CD4-positive, alpha-beta T cell (primary cell): ENCODE measurements at places on chromosomes 3 and 15.

GRCh38 chr15:31328428-31328968 lies 1.9 kb downstream of the KLF13 start:
- no peaks in the 10 kb centered on the region for H3K27me3 ChIP-seq
- peak overlapping the region; percentile 84 for H3K4me3 ChIP-seq
- peak overlapping the region; percentile 82 for H3K27ac ChIP-seq
- H3K36me3 ChIP-seq = peaks cover 13% of the 10 kb centered on the region
- H3K4me1 ChIP-seq = peaks cover 65% of the 10 kb centered on the region

DNA sequence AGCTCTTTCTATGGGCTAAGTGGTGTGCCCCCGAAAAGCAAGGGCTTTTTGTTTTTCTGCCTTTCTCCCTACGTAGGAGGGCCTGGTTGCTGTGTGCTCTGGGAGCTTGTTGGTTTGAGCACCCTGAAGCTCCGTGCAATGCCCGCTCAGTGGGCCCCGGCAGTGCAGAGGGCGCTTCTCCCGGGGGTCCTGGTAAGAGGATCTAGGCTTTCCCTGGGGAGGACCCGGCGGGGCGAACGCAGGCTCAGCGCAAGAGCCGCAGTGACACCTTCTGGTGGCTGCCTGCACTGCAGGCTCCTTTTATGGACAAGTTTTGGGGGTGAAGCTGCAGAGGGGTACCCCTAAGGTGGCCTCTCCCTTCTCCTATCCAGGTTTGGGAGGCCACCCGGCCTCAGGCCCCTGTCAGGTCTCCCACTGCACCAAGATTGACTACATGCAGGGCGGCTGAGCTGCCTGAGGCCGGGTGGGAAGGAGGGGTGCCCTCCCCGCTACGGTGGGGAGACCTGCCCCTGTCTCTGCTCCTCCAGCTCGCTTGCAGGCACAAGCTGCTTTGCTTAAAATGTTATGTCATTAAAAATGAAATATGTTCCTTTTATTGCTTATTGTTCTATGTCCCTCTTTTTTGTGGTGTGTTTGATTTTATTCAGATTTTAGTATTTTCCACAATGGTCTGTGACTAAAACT lies 387.9 kb downstream of the GABRG3 start:
- DNase-seq = no peak
- no peak overlapping the region for H3K27ac ChIP-seq
- H3K36me3 ChIP-seq = no peaks in the 10 kb centered on the region
- no peaks in the 10 kb centered on the region for H3K4me1 ChIP-seq
- no peaks in the 10 kb centered on the region for H3K27me3 ChIP-seq

GRCh38 chr3:37308247-37308646 lies 133.9 kb upstream of the LRRFIP2 start:
- H3K4me1 ChIP-seq = no peaks in the 10 kb centered on the region
- DNase-seq = peak; percentile 35
- H3K4me3 ChIP-seq = no peak overlapping the region
- no peak overlapping the region for H3K27ac ChIP-seq

DNA sequence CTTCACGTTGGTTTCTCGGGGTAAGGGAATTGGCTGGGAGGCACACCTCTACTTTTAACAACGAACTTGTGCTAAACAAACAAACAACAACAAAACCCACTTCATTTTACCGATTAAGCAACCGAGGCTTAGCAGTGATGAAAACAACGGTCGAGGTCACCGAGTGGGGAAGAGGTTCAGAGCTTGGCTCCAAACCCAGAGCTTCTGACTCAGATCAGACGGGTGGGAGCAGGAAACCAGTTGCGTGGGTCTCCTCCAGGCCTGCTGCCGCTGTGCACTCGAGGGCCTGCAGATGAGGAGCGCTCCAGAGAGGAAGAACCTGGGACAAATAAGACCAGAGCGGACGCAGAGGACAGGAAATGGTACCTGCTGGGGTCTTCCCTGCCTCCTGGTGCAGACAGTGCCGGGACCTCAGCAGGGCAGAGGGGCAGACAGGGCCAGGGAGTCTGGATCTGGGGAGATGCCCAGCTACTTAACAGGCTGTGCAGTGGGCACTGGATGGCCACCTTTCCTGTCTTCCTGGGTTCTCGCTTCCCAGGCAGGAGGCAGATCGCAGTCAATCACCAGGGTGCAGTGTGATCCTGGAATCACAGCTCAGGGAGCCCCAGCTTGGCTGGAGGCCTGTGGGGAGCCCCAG lies 99.0 kb upstream of the MEF2A start:
- no peak overlapping the region for H3K27ac ChIP-seq
- no peak for DNase-seq
- H3K4me3 ChIP-seq = no peak overlapping the region

DNA sequence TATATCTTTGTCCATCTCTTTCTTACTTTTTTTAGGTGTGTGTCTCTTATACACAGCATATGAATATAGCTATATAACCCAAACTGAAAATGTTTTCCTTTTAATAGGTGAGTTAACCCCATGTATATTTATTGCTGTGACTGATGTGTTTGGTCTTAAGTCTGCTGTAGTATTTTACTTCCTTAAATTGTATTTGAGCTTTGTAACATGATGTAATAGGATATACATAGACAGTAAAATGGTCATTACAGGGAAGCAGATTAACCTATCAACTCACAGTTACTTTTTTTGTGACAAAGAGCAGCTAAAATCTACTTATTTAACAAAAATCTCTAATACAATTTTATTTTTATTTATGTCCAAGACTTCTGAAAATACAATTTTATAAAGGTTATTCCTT lies 51.8 kb upstream of the CDAN1 start:
- no peaks in the 10 kb centered on the region for H3K27me3 ChIP-seq
- peaks cover 6% of the 10 kb centered on the region for H3K36me3 ChIP-seq

GRCh38 chr3:36065321-36065720 lies 315.0 kb upstream of the STAC start:
- H3K4me3 ChIP-seq = no peak overlapping the region
- H3K36me3 ChIP-seq = no peaks in the 10 kb centered on the region
- no peaks in the 10 kb centered on the region for H3K27me3 ChIP-seq
- no peak for DNase-seq

- no peaks in the 10 kb centered on the region for H3K27me3 ChIP-seq
- no peaks in the 10 kb centered on the region for H3K4me1 ChIP-seq
Observed at GRCh38 chr15:29942143-29942542, 119.9 kb upstream of the TJP1 start.

GRCh38 chr3:144109944-144110343 lies 138.3 kb downstream of the DIPK2A start:
- no peaks in the 10 kb centered on the region for H3K36me3 ChIP-seq
- H3K4me3 ChIP-seq = no peak overlapping the region
- no peak overlapping the region for H3K27ac ChIP-seq

GRCh38 chr3:187196573-187197334 lies 532 bp upstream of the RTP1 start:
- DNase-seq = no peak
- no peaks in the 10 kb centered on the region for H3K4me1 ChIP-seq
- no peak overlapping the region for H3K27ac ChIP-seq
- H3K4me3 ChIP-seq = no peak overlapping the region
- peaks cover 4% of the 10 kb centered on the region for H3K27me3 ChIP-seq

GRCh38 chr3:175057401-175057800 lies 198.3 kb downstream of the NAALADL2 start:
- H3K4me3 ChIP-seq = no peak overlapping the region
- no peak for DNase-seq
- H3K36me3 ChIP-seq = no peaks in the 10 kb centered on the region
- H3K4me1 ChIP-seq = no peaks in the 10 kb centered on the region
- no peaks in the 10 kb centered on the region for H3K27me3 ChIP-seq

DNA sequence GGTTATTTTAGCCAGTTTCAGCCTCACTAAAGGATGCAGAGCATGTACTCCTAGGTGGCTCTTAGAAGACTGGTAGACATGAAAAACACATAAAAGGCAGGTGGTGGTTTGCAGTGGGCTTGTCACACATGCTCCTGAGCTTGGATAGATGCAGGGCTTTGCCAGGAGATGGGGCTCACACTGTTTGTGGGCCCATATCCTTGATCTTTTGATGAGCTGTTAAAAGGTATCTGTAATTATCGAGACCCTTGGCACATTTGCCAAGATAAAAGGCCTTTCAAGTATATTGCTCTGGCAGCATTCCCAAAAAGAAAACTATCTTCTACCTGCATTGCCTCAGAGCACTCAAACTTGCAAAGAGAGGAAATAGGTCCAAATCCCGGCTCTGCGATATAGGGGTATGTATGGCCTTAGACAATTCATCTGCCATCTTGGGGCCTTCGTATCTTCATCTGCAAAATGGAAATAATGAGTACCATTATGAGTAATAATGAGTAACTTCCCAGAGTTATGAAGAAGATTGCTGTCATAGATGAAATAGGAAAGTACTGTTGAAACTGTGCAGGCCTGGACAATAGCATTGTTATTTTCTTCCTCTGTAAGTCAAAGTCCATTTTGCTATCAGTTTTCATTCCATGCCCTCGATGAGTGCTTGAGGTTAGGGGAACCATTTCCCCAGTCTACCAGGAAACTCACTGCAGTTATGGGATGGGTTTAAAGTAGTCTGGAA lies 172.7 kb downstream of the SYNPR start:
- DNase-seq = no peak
- H3K27me3 ChIP-seq = no peaks in the 10 kb centered on the region
- H3K4me1 ChIP-seq = no peaks in the 10 kb centered on the region
- no peak overlapping the region for H3K4me3 ChIP-seq

DNA sequence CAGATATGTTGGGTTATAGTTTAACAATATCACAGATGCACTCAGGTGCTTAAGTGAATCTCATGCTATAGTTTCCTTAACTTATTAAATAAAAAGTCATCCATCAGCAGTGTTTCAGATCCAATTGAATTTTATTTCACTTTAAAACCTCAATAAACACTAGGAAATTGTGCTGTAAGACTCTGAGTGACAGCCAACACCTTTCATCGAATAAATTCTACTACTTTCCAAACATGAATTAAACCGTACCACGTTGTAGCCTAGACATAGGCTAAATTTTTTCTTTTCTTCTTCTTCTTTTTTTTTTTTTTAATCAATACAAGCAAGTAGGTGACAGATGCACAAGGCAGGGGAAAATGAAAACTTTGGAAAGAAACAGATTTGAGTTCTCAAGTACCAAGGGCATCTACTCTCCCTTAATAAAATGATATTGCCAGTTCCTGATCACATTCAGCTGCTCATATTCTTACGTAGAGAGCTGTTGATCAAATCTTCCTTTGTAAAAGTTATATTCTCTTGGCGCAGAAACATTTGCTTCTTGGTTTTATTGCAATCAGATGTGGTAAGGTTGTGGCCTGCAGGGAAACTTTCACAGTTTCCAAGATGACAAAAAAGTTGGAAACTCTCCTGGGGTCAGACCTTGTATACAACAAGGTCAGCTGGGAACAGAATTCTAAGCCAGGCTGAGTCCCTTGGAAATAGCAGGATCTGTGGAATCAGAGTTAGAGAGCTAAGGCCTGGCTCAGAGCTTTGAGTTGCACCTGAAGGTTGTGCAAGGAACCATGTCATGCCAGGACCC lies 147.7 kb downstream of the CD47 start:
- no peak for DNase-seq
- H3K27ac ChIP-seq = no peak overlapping the region
- H3K4me3 ChIP-seq = no peak overlapping the region

DNA sequence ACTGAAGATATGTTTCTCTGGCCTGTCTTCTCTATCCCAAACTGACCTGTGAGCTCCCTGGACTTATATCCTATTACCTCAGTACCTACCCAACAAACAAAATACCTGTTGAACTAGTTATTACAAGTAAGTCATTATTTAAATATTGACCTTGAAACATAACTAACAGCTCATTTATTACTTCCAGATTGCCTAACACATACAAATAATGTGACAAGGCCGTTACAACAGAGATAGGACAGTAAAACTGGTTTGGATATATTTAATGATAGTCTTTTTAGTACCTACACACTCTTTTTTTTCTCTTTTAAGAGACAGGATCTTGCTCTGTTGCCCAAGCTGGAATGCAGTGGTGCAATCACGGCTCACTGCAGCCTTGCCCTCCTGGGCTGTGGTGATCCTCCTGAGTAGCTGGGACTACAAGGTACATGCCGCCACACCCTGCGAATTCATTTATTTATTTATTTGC lies 145.0 kb downstream of the ADAM10 start:
- no peaks in the 10 kb centered on the region for H3K4me1 ChIP-seq
- H3K27ac ChIP-seq = no peak overlapping the region

- no peak overlapping the region for H3K4me3 ChIP-seq
- no peak overlapping the region for H3K27ac ChIP-seq
- peaks cover 5% of the 10 kb centered on the region for H3K27me3 ChIP-seq
- no peaks in the 10 kb centered on the region for H3K4me1 ChIP-seq
- DNase-seq = no peak
Observed at GRCh38 chr15:48946074-48946839, 17.5 kb downstream of the SHC4 start.

DNA sequence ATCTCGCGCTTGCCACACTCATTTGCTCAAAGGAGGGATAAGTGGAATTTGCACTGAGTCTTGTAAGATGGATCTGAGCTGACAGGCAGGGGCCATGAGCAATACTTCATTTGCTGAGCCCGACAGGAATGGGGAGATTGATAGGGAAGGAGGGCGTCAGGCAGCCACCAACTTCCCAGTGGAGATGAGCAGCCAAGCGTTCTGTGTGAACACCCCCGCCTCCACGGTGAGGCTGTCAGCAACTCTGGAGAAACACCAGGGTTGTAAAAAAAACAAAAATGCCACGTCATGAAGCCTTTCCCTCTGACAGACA lies 36.8 kb downstream of the TLE3 start:
- no peak for DNase-seq
- H3K36me3 ChIP-seq = peaks cover 99% of the 10 kb centered on the region
- H3K27me3 ChIP-seq = no peaks in the 10 kb centered on the region
- no peak overlapping the region for H3K27ac ChIP-seq
- no peaks in the 10 kb centered on the region for H3K4me1 ChIP-seq

DNA sequence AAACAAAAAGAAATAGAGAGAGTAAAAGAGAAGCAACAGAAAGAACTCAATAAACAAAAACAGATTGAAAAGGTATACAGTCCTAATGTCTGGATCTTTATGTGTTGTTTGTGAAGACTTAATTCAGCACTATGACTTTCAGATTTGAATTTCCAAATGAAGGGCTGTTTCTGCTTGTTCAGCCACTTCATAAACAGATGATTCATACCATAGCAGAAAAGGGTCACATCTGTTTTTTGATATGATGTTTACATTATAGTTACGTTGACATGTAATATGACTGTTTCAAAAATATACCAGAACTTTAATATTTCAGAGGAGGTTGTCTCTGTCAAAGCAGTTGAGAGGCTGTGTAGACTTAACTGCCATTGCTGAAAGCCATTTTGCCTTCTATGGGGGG lies 24.1 kb downstream of the ASB14 start:
- H3K27ac ChIP-seq = no peak overlapping the region
- H3K4me1 ChIP-seq = no peaks in the 10 kb centered on the region
- H3K36me3 ChIP-seq = peaks cover 44% of the 10 kb centered on the region
- H3K27me3 ChIP-seq = no peaks in the 10 kb centered on the region
- DNase-seq = no peak

DNA sequence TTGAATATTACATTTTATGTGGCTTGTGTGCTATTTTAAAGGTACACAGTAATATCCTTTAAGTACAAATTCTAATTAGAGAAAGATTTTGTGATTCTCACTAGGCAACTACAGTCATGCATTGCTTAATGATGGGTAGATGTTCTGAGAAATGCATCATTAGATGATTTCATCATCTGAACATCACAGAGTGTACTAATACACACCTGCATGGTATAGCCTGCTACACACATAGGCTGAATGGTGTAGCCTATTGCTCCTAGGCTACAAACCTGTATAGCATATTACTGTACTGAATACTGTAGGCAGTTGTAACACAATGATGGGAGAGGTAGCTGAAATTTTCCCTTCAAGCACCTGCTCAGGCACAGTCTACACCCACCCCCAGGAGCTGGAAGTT lies 217.4 kb upstream of the EOMES start:
- H3K27me3 ChIP-seq = no peaks in the 10 kb centered on the region
- H3K27ac ChIP-seq = no peak overlapping the region
- H3K4me3 ChIP-seq = no peak overlapping the region
- H3K36me3 ChIP-seq = no peaks in the 10 kb centered on the region
- no peak for DNase-seq
- H3K4me1 ChIP-seq = no peaks in the 10 kb centered on the region
